ENCODE measurements at places on chromosomes 5 and 9. TPM values are rescaled to one million over a fixed set of nuclear protein-coding genes. Genes with fewer than 3 reads are reported as not detected.

HCN1 gene
- total RNA-seq: 0.21 TPM

SPATA6L gene
- 4.2 TPM for total RNA-seq

ZNF474 gene
- total RNA-seq: 1.0 TPM

GRCh38 chr5:168216989-168217388, 74.5 kb upstream of the WWC1 start:
- DNase-seq: no peak

DNA sequence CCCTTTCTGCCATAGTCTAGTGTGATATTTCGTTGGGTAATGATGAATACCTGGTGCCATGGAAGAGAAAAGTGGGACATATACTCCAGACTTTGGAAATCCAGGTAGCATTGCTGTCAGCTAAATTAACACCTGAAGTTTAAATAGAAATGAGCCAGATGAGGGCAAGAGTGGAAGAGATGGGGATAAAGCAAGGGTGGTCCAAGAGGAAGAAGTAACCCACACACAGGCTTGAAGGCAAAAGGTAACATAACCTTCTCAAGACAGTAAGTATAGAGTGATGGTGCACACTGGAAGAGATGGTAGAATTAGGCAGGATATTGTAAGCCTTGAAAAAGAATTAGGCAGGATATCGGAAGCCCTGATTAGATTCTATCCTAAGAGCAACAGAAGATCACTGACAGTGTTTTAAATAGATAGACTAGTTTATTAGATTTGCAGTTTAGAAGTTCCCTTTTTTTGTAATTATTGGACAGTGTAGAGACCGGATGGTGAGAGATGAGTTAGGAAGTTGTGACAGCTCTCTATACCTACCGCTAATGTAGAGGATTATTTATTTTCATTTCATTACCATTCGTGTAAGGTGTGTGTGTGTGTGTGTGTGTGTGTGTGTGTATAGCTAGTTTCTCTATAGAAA, 16.8 kb downstream of the ANXA1 start:
- no peak for DNase-seq

TMEFF1 gene
- total RNA-seq: 3.0 TPM

- DNase-seq: no peak
Observed at GRCh38 chr5:173029499-173029921, 26.6 kb upstream of the CREBRF start.

- no peak for DNase-seq
Observed at GRCh38 chr9:21381448-21382339, 3.5 kb downstream of the IFNA2 start.

- DNase-seq: no peak
Observed at GRCh38 chr5:54184806-54185205, 125.6 kb downstream of the ARL15 start.

DNA sequence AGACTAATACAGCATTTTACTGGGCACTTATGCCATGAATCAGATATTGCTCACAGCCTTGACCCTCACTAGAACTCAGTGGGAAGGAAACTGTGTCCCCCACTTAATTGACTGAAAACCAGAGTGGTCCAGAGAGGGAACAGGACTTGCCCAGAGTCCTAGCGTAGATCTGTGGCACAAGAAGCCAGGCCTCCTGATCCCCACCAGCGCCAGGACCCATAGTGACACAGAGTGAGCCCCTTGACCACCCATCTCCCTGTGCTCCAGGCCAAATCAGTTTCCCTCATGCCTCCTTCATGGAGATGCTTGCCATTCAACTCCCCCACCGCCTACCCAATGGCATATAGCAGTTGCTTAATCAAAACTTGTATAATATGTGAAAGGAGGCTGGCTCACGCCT, 8.3 kb downstream of the KIF12 start:
- DNase-seq: no peak

- no peak for DNase-seq
Observed at GRCh38 chr9:79928661-79929223, 357.0 kb downstream of the TLE4 start.

- no peak for DNase-seq
Observed at GRCh38 chr5:143699121-143699520, 112.8 kb upstream of the HMHB1 start.

DNA sequence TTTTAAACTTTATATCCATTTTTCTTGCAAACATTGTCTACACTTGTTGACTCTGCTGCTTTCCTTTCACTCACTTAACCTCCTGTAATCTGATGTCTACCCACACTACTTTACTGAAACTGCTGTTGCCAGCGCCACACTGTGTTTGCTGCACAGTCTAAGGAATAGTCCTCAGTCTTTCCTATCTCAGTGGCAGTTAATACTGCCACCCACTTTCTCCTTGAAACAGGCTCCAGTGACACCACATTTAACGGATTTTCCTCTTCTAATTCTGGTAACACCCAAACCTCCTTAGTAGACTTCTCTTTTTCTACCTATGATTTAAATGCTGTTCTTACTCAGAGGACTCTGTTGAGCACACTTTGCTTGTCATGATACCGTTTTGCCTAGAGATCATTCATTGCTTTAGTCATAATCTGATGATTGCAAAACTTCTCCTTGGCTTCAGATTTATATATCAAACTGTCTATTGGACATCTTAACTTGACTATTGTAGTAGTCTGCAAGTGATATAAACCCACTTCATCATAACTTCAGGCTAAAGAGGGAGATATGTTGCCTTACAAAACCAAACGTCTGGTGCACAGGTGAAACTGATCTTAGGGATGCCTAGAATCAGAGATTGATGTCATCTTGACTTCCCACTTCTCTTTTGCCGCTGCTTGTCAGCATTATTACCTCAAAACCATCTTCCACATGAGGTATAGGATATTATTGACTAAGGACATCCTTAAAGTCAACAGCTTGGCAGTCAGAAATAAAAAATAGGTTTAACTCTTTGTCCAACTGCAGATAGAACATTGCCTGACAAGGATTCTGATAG, 94.1 kb downstream of the CDC42SE2 start:
- DNase-seq: no peak

EPB41L4A gene
- total RNA-seq: 9.7 TPM

GRCh38 chr5:146072595-146072994, 32.8 kb downstream of the PLAC8L1 start:
- DNase-seq: no peak

GRCh38 chr5:5523066-5523505, 100.6 kb downstream of the ICE1 start:
- DNase-seq: no peak

ADAMTSL2 gene
- total RNA-seq: 4.3 TPM

GRCh38 chr5:73626814-73627313, 868 bp downstream of the ARHGEF28 start:
- no peak for DNase-seq

GRCh38 chr5:58357121-58357520, 102.8 kb downstream of the PLK2 start:
- DNase-seq: no peak

DNA sequence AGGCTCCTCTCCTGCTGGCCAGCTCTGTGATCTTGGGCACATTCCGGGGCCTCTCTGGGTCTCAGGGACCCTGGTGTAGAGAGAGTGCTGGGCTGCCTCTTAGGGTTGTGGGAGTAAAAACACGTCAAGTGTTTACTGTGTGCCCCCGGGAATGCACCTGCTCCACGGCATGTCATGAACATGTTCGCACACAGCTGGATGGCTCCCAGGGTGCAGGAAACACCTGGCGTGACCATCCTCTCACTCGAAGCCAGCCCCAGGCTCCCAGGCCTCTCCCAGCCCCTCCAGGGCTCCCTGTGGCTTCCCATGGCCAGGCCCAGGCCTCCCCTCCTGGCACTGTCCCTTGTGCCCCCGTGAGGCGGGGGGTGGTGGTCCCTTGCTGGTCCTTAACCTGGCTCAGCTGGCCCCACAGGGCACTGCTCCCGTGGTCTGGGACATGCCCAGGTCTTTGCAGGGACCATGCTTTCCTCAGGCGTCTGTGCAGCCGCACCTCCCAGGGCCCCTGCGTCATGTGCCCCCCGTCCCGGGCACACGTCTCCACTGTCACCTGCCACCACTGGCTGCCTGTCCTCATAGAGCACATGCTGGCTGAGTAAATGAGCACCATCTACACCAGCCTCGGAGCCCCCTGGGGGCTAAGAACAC, 44.9 kb downstream of the SLC6A3 start:
- no peak for DNase-seq

WHRN gene
- 4.2 TPM for total RNA-seq

CKMT2 gene
- total RNA-seq: 287 TPM

PRR16 gene
- 5.2 TPM for total RNA-seq

DNA sequence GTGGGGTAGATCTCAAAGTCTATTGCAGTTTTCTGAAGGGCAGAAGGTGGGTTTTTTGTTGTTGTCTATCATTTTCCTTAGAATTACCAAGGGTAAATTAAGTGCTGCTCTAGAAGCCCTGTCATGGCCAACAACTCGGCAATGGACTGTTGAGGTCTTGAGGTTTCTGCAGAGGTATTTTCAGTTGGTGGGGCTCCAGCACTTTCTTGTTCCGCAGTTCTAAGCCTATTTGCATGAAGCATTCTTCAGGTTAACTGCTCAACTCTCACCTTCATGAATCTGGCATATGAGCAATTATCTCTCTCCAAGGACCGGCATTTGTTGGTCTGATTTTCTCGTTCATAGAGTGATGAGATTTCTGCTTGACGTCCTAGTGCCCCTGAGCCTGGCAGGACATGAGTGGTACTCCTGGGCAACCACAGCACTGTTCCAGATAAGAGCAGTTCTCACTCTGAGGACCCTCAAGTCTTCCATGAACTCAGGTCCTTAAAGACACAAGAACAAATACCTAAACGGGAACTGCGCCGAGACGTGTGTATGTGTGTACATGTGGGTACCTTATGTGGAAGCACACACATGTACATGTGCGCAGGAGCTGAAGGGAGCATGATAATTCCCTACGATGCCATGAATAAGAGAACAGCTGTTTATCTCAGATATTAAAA, 544.5 kb downstream of the CSNK1G3 start:
- DNase-seq: no peak

DNA sequence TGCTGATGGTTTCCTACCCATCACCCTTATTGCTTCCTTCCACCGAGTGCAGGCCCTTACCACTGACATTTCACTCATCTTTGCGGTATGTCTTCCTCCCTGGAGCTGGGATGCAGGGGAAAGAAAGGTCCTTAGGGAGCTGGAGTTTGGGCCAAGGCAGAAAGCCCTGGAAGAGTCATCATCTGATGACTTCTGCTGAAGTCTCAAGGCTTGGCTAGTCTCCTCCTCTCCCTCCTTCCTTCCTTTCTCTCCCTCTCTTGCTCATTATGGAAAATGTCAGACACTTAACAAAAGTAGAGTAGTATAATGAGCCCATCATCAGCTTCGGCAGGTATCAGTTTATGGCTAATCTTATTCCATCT, 40.0 kb downstream of the LARP1 start:
- DNase-seq: no peak

SPINK7 gene
- not detected for total RNA-seq

ENTREP1 gene
- total RNA-seq: 16.3 TPM

DNA sequence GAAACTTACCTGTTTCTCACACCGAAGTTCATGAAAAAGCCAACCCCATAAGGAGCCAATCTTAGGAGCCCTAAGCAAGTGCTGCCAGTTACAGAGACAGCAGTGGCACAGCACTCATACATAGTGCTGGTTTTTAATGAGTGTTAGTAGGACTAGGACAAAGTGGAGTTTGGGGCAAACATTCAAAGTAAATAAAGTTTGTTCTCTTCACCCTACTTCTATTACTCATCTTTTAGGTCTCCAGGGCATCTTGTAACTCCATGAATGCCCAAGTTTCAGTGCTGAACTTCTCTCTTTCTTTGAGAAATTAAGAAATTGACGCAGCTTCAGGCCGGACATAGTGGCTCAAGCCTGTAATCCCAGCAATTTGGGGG, 584.7 kb downstream of the EBF1 start:
- DNase-seq: no peak

GABRP gene
- 7.2 TPM for total RNA-seq

IL5 gene
- not detected for total RNA-seq

GRCh38 chr9:137649553-137649952, 30.7 kb downstream of the EHMT1 start:
- DNase-seq: no peak

IRX1 gene
- 1.6 TPM for total RNA-seq

GRCh38 chr5:17735761-17736160, 101.5 kb downstream of the TAF11L14 start:
- DNase-seq: no peak

DNA sequence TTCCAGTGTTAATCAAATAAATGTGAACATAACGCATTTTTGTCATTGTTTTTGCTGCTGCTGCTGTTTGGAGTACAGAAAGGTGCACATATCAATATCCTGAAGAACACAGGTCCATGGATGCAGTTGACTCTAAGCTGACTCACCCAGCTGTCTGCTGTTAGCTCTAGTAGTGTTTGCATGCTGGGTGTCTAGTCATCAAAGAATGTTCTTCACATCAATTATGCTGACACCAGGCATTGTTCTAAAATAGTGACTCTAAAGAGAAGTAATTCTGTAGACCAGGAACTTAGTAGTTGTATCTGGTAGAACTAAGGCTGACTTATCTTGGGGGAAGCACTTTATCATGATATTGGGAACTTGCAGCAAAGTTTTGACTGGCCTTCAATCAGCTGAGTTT, 55.7 kb upstream of the DPYSL3 start:
- DNase-seq: no peak

Data from tongue (tissue), 3 donors.